Lower lobe of right lung (tissue), 2 donors: ENCODE measurements at places on chromosomes 2 and 18. TPM values are rescaled to one million over a fixed set of nuclear protein-coding genes. Genes with fewer than 3 reads are reported as not detected.

DNA sequence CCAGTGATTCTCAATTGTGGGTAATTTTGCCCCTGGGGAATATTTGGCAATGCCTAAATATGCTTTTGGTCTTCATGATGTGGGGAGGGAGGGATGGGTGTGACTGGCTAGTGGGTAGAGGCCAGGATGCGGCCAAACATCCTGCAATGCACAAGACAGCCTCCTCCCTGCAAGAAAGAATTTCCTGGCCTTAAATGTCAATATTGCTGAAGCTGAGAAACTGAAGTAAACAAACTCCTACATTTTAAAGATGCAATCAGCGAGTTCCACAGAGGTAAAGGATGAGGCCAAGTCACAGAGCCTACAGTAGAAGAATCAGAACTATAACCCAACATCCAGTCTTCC lies 272.9 kb upstream of the EPHA4 start:
- no peaks in the 10 kb centered on the region for H3K27me3 ChIP-seq
- DNase-seq = no peak
- H3K4me1 ChIP-seq = no peaks in the 10 kb centered on the region
- H3K4me3 ChIP-seq = no peak overlapping the region

The WDR12 gene
- total RNA-seq = 21.2 TPM

- no peak overlapping the region for H3K27ac ChIP-seq
- H3K27me3 ChIP-seq = peaks cover 5% of the 10 kb centered on the region
- DNase-seq = peak; percentile 48
- no peak overlapping the region for H3K4me3 ChIP-seq
Measured at GRCh38 chr2:232438951-232439757, 16.8 kb upstream of the ALPI start.

DNA sequence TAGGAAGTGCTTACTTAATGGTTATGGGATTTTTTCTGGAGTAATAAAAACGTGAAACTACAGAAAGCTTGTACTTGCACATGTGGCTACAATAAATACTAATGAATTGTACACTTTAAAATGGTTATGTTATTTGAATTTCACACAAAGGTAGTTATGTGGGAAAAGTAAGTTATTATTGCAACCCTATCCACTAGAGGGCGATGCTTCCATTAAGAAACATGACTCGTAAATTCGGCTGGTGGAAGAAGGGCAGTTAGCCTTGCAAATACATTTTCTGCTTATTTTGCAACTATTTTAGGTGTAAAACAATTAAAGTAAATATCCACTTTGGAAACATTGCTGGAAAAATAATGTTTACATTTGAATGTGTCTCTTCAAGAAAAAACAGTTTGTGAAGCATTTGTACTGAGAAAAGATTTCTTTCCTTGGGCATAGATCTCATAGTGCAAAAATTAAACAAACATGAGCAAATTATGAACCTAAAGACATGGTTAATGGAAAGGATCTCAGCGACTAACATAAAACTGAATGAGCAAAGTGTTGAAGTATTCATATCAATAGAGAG lies 68.1 kb upstream of the CSRNP3 start:
- DNase-seq = no peak
- no peaks in the 10 kb centered on the region for H3K36me3 ChIP-seq
- no peak overlapping the region for H3K27ac ChIP-seq
- no peaks in the 10 kb centered on the region for H3K27me3 ChIP-seq
- no peaks in the 10 kb centered on the region for H3K4me1 ChIP-seq
- H3K4me3 ChIP-seq = no peak overlapping the region

DNA sequence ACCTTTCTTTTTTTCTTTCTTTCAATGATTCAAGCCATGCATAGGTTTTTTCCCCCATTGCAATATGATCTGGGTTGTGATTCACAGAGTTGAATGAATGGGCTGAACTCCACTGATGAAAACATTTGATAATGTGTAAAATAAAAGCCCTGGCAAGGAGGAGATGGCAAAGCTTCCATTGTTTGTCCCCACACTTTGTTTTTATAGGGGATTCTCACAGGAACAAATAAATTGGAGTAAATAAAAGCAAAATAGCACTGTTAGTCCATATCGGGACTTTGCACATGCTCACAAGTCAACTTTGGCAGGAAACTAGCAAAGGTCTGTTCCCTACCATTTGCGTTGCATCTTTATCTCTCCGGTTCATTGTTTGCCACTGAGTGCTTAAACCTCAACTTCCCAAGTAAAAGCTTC lies 55.7 kb downstream of the MEIS1 start:
- peak overlapping the region; percentile 22 for H3K27ac ChIP-seq
- no peaks in the 10 kb centered on the region for H3K36me3 ChIP-seq
- peaks cover 60% of the 10 kb centered on the region for H3K4me1 ChIP-seq
- DNase-seq = no peak
- H3K4me3 ChIP-seq = no peak overlapping the region

The SNTG2 gene
- total RNA-seq = 1.4 TPM
